ENCODE measurements at places on chromosomes 3 and 15.

DNA sequence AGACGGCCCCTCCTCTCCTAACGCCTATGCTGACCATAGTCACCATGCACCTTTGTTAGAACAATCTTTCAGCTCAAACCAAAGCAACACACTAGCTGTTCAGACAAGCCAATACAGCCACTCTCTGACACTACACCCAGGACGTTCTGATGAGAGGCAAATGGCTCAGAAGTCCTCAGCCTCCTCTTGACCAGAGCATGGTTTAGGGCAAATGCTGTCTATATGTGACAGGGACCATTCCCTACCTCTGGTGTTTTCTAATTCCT is 264.8 kb upstream of the HES1 start:
- DNase-seq, result no peak

DNA sequence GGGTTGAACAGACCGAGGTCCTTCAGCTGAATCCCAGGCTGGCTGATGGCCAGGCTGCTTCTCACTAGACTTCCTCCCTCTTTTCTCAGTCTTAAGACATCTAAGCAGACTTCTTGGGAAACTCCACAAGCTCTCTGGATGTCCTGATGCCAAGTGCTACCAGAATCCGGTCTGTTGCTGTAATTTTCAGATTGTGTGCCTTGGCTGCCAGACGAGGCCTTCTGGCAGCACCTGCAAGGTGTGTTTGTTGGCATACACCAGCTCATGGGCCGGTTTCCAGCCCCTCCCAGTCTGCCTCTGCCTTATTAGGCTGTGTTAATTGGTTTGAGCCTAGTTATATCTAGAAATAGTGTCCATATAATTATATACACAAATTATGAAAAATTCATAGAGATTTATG is 120.6 kb downstream of the TNIK start:
- no peak for DNase-seq

DNA sequence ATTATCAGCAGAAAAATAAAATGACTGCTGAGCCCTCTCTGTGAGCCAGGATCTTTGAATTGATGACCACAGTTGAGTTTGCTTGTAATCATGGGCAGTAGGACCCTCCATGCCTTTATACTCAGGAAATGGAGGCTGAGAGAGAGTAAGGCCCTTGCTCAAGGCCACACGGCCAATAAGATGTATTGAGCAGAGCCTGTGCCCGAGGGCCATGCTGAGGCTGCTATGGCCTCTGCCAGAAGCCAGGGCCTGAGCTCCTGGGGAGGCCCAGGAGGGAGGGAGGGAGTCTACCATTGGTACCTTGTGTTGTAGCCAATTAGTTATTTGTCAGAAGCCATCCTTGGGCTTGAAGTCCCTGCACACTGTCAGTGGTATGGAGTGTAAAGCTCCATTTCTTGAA is 151.4 kb downstream of the DNAJB8 start:
- DNase-seq, result no peak

GRCh38 chr3:114958930-114959329 is 188.2 kb downstream of the ZBTB20 start:
- no peak for DNase-seq

- DNase-seq, result no peak
Observed at GRCh38 chr3:52533623-52534280, at the start of gene NT5DC2. TSS of gene NT5DC2 (minus strand) at chr3:52533857. CDS start at chr3:52533737, 120 bp downstream.

GRCh38 chr15:38058596-38059075 is 124.2 kb downstream of the TMCO5A start:
- DNase-seq, result no peak

GRCh38 chr3:13022348-13023234 is 50.6 kb downstream of the IQSEC1 start:
- DNase-seq, result peak; percentile 50

GRCh38 chr3:74562558-74563269 is 51.7 kb downstream of the CNTN3 start:
- no peak for DNase-seq

- DNase-seq, result no peak
Observed at GRCh38 chr15:60889491-60889890, 339.6 kb downstream of the RORA start.

- no peak for DNase-seq
Observed at GRCh38 chr3:74426571-74426970, 187.9 kb downstream of the CNTN3 start.

- no peak for DNase-seq
Observed at GRCh38 chr3:11651900-11652299, 8.2 kb upstream of the VGLL4 start.

DNA sequence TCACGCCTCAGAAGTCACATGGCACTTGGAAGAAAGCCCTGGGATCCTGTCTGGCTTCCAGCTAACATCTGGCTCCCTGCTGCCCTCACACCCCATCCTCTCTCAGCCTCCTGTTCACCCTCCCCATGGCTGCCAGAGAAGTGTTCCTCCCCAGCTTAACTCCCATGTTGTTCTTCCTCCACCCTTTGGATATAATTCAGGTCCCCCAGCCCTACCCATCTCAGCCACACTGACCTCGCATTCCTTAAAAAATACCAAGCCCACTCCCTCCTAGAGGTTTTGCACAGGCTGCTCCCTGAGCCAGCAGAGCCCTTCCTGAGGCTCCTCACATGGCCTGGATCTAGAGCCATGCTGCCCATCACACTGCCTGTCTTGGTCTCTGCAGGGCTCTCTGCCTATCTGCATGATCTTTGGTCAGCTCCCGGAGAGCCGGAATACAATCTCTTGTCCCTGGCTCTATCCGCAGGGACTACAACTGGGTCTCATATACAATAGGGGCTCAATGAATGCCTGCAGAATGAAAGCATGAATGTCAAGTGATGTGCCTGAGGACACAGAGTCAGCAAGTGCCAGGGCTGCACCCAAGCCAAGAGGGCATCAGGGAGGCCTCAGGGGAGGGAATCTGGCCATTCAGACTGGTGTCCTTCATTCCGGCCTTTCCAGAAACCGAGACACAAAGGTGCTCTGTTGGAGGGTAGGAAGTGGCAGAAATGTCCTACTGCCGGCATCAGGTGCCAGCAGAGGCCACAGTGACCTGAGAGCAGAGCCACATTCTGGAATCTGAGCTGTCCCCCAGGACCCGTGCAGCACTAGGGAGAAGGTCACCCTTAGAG is 3.8 kb upstream of the TKT start:
- DNase-seq, result no peak

Data from thoracic aorta (tissue), 2 donors.